Effector CD4-positive, alpha-beta T cell (primary cell): ENCODE measurements at places on chromosomes 5 and 9.

DNA sequence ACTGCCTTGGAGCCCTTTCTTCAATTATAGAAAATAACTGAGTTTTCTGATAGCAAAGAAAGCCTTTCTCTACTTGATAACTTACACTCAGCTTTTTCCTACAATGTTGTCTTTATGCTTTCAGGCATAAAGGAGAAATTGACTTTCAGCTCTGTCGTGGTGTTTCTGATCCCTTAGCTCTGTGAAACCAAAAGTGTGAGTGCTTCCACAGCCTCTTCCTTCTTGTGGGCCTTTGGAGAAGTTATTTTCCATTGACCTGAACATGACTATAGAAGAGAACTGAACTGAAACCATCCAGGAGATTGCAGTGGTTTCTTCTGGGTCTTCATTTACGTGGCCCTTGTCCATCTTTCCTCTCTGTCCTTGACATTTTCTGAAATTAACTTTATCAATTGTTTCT lies 59.5 kb upstream of the EQTN start:
- DNase-seq, result no peak

DNA sequence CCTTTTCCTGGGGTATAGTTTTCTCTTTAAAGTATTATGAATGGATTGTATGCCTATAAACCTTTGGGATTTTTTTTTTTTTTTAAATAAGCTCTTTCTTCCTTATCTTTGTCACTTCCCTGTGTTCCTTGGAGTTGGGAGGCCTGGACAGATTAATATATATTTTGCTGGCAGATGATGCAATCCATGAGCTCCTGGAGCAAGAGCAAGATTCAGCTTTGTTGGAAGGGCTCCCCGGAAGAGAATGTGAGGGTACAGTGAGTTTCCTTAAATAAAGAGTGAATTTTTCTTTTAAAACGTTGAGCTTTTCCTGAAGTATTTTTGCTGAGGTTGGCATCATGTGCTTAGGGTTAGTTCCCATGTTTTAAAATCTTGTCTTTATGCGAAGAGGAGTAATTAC lies 98.7 kb upstream of the SLC28A3 start:
- DNase-seq, result no peak

GRCh38 chr9:101705135-101705661 lies 33.2 kb downstream of the GRIN3A start:
- no peak for DNase-seq

GRCh38 chr9:72790989-72791388 lies 161.9 kb downstream of the ALDH1A1 start:
- no peak for DNase-seq

DNA sequence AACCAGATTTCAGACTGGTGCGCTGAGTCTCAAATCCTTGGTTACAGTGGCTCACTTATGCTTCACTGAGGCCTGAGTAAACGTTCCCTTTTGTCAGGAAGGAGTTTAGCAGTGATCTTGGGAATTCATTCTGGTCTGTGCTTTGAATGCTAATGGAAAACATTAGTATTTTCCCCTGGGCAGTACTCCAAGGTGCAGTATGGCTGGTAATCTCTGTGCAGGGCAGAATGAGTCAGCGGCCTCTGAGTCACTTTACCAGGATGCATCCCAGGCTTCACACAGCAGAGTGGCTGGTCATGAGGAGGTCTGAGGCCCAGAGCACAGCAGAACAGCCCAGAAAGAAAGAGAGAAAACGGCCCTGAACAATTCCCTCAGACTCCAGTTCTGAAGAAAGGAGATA lies 54.0 kb downstream of the PCA3 start:
- no peak for DNase-seq

DNA sequence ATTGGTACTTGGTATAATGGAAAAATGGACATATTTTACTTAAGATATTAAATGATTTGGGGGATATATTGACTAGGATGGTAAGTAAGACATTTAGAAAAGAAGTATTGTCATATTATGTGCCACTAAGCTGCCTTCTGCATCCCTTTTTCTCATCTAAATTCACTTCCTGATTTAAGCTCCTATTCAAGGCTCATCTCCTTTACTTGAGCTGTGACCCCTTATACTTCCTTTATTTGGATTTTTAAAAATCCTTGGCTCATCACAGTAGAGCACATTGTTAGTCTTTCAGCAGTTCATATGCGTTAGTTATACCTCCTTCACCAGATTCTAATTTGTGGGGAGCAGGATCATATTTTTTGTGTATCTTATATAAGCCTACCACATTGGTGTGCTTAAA lies 6.6 kb downstream of the COMMD10 start:
- DNase-seq, result no peak
